ENCODE measurements at places on chromosomes 2 and 18.

DNA sequence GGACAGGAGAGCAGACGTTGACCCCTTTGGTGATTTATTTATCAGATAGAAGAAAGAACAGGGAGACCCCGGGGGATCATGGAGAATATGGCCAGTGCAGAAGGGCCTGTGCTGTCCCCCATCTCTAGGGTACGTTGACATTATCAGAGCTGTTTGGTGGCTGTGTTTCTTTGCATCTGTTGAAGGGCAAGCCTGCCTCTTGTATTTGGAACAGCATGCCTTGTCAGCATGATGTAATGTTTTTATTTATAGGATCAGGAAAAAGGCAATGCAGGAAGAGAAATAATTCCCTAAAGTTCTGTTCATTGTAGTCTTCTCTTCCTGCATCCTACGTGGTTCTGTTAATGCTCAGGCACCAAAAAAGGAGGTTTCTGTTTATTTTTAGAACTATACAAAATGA, 49.8 kb upstream of the CABYR start:
- DNase-seq: no peak

DNA sequence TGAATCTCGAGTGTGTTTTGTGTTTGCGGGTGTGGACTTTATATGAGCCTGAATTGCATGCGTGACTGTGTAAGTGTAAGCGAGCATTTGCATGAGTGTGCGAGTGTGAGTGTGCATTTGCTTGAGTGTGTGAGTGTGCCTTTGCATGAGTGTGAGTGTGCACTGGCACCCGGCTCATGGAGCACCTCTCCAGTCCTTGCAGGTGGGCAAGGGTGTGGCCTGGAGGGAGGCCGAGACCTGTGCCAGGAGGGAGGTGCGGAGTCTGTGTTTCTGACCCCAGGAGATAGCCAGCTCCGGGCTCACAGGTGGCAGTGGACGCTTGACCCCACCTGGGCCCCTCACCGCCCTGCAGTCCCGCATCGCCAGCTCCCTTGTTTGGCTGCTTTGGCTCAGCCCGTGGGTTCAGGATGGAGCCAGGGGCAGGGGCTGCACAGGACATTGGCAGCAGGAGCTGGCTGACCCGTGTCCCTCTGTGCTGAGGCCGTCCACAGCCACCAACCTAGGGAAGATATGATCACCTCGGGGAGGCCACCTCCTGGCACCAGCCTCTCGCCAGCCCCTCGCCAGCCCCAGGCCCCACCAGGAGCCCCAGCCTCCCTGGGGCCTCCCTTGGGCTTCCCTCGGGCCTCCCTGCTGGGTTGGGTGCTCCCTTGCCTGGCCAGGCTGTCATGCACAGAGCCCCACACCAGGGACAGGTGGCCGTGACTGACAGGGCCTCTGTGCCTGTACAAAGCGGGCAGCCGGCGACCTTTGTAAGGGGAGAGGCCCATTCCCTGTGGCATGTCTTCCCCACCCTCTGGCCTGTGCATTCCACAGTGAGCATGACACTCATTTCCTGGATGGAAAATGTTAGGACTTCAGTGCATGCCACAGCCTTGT, 81.6 kb downstream of the PTGR3 start:
- DNase-seq: no peak

GRCh38 chr2:39069136-39069515, 51.7 kb downstream of the SOS1 start:
- no peak for DNase-seq

DNA sequence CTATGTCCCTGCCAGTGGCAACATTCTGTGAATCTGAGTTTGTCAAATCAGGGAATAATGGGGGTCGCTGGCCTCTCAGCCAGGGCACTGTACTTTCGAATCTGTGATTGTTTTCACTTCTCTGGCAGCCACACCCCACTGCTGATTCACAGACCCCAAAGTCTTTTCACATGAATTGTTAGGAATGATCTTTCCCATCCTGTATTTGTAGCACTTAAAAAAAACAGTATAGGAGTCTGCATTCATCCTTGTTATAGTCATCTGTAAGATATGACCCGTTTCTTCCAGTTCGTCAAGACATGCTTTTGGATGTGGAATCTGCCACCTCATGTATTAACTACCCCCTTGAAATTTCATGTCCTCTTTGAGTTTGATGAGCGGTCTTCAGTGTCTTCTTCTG, 928 bp downstream of the NAGK start:
- no peak for DNase-seq

- no peak for DNase-seq
Observed at GRCh38 chr2:10520154-10520553, 72.0 kb upstream of the ODC1 start.

DNA sequence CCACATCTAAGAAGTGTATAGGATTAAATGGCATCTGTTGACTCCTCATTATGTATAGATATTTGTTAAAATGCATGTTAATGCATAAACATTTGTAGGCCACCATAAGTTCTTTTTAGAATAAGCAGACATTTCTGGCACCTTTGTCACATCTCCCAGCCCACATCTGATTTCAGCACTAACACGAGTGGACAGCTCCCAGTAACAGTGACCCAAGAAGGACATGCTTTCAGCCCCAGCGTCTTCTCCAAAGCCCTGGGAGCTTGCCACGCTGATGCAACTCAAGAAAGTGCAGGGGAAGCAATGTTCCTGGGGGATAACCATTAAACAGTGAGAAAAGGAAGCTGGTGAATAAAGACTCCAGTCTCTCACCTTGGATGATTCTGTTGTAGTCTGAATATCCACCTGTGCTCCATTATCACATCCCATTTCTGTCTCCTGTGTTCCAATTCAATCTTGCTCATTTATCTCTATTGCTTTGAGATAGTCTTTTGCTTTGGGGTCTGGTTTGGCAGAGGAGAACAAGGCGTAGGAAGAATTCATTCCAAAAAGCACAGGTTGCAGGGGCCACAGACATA, 182.6 kb upstream of the THSD7B start:
- DNase-seq: no peak

GRCh38 chr2:115190459-115190858, 748.0 kb downstream of the DPP10 start:
- no peak for DNase-seq

DNA sequence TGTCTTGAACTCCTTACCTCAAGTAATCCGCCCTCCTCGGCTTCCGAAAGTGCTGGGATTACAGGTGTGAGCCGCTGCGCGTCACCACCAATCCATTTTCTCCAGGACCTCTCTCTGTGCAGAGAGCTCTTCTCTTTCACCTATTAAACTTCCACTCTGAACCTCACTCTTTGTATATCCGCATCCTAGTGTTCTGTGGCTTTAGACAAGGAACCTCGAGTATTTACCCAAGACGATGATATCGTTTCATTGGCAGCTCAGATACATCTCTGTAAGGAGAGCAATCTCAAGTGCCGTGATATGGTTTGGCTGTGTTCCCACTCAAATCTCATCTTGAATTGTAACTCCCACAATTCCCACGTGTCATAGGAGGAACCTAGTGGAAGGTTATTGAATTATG, 15.1 kb upstream of the WDR33 start:
- no peak for DNase-seq

- no peak for DNase-seq
Observed at GRCh38 chr2:118490330-118490729, 357.1 kb downstream of the EN1 start.

DNA sequence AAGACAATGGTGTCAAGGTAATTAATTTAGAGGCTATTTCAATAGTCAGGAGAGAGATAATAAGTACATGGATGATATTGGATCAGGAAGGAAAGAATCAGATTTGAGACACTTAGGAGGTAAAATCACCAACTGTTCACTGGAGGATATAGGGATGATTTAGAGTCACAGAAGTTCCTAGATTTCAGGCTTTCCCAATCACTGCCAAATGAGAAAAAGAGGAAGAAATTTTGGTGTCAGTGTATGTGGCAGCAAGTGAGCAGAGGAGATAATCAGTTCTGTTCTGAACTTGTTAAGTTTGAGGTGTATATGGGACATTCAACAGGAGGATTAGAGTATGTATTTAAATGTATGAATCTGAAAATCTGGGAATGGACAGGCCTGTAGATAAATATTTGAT, 640.4 kb downstream of the NR4A2 start:
- DNase-seq: no peak

GRCh38 chr18:21099442-21099841, 12.2 kb downstream of the ROCK1 start:
- no peak for DNase-seq

DNA sequence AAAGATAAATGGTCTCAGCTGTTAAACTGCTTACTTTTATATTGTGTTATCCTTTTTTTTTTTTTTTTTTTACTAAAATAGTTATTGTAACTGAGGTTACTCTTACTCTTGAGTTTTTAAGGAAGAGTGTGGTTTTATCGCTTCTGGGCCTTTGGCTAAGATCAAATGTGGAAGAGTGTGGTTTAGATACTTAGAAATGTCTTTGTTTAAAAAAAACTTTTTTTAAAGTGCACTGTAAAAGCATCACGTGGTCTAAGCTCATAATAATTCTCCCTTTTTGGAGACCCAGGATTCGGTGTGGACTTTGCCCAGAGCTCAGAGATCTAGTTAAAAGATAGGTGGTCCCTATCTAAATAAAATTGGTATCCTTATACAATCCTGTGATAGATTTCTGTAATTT, 11.9 kb upstream of the OXER1 start:
- no peak for DNase-seq

DNA sequence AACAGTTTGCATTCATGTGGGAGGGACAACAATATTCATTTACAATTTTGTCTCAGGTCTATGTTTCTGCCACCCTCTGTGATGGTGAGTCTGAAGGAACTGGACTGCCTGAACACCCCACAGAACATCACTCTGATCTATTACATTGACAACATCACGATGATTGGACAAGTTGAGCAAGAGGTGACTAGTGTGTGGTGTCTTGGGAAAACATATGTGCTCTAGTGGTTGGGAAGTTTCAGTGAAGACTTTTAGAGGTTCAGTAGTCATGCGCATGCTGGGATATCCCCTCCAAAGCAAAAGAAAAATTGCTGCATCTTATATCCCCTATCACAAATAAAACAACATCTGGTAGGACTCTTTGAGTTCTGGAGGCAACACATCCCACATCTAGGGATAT, 18.6 kb upstream of the CTLA4 start:
- DNase-seq: no peak

- DNase-seq: no peak
Observed at GRCh38 chr2:106028192-106028591, 165.9 kb downstream of the UXS1 start.

DNA sequence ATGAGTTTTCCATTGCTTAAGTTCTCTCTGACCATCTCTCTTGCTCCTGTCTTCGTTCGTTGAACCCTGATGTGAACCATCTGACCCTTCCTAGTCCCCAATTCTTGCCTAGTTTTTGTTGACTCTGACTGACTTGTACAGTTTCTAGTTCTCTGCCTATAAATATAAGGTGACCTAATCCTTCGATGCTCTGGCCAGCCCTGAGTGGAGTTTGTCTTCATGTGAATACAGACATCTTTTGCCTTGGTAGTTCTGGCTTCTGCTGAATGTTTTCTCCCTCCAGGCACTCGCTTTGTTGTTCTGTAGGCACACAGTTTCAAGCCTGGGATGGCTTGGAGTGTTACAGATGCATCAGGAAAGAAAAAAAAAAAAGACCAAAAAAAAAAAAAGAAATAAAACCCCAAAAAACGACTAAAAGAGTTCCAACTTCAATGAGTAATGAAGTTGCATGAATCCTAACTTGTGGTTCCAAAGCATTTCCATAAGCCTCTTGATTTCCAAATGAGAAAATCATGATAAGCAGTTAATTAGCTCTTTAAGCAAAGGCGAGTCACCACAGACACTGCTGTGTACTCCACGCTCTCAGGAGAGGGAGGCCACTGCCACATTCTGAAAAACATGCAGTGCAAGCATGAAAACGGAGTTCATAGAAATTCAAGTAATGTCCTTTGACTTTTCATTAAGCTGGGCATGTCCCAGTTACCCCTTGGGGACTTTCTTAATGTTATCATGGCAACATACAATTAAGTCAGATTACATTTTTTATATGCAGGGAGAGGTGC, 165.2 kb downstream of the TDRD15 start:
- DNase-seq: no peak

GRCh38 chr18:14106906-14107305, 25.3 kb downstream of the ZNF519 start:
- no peak for DNase-seq

DNA sequence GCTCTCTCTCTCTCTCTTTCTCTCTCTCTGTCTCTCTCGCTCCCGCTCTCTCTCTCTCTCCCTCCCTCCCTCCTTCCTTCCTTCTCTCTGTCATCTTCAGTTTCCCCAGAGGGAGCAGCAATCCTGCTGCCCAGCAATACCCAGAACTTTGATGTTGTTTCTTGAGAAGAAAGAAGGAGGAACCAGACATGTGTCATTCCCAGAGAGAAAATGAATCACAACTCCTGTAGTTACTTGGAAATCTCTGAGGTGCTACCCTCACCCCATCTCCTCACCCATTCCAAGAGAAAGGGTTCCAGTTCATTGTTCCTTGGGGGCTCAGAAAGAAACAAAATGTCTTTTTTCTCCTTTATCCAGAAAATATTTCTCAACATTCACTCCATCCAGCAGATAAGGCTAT, 449.1 kb downstream of the TNS1 start:
- DNase-seq: no peak

GRCh38 chr2:131011486-131011885, 81.8 kb downstream of the FAM168B start:
- no peak for DNase-seq

- no peak for DNase-seq
Observed at GRCh38 chr2:69789772-69790600, 39.5 kb upstream of the GMCL1 start.

DNA sequence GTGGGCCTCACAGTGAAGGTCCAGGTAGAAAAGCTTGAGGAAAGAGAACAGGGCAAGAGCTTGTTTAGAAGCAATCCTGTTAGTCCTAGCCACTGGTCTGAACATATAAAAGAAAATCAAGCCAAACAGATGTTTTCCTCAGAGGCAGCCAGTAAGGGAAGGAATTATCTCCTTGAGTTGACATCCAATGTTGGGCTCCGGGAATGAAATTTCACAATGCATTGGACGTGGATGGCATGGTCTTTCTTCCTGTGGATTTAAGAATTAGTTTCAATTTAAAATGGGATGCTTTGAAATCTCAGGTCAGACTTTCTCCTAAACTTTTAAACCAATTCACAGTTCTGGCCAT, 92.1 kb downstream of the ACKR3 start:
- no peak for DNase-seq

DNA sequence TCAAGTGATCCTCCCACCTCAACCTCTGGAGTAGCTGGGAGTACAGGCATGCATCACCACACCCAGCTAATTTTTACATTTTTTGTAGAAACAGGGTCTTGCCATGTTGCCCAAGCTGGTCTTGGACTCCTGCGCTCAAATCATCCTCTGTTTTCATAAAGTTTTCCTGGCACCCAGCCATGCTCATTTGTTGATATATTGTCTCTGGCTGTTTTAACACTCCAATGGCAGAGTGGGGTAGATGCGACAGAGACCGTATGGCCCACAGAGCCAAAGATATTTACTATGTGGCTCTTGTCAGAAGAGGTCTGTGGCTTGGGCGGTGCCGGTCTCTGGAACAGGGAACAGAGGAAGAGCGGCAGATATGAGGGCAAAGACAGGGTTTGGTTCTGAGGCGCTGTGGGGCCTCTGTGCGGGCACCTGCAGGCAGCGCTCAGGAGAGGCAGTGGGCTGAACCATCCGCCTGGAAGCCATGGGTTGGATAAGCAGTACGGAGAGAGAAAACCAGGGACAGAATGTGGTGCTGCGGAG, 50.2 kb downstream of the CENPO start:
- no peak for DNase-seq

All from RWPE2 (cell line).